AG08395 (cell line): ENCODE measurements at places on chromosomes 3 and 15.

GRCh38 chr3:129967761-129968160, 6.8 kb upstream of the TRH start:
- no peak for DNase-seq

- DNase-seq: peak; percentile 85
These were observed 106.4 kb upstream of the RPL32 start for GRCh38 chr3:12947504-12948369.

- DNase-seq: no peak
These were observed 3.9 kb upstream of the VILL start for GRCh38 chr3:37986479-37987314.

- DNase-seq: no peak
These were observed 11.5 kb upstream of the MSL2 start for GRCh38 chr3:136207489-136208115.

GRCh38 chr3:15724446-15724845, 73.3 kb downstream of the ANKRD28 start:
- no peak for DNase-seq

DNA sequence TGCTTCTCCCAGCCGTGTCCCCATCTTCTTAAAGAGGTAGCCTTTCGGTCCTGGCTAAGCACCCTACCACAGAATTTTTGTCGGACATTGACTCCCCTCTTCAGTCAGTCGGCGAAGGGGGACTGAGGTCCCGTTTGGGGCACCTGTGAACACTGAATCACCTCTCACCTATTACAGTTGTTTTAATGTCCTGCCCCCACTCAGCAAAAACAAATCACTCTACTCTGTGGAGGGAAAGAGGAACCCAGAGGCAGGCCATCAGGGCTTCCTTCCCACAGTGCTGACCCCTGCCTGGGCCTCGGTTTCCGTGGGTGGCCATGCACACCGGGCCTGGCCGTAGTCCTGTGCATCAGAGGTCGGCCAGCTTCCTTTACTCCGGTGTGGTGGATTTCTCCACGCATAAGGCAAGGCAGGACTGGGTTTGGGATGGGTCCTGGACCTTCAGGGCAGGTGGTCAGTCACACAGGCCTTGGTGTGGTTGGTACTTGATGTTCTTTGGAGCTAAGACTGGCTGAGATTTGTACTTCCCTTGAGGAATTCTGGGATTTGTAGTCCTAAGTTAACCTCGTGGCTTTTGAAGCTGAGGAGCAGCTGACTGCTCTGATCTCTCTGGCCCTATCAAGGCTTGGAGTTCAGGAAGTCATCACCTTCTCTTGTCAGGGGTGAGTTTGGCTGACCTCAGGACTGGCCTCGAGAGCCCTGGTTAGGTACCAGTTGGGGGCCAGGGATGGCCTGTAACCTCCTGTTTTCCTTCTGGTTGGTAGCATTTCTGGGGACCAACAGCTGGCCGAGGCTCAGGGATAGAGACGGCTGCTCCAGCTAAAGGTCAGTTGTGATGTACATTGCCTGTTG, 627 bp upstream of the FAM131A start:
- peak; percentile 67 for DNase-seq

DNA sequence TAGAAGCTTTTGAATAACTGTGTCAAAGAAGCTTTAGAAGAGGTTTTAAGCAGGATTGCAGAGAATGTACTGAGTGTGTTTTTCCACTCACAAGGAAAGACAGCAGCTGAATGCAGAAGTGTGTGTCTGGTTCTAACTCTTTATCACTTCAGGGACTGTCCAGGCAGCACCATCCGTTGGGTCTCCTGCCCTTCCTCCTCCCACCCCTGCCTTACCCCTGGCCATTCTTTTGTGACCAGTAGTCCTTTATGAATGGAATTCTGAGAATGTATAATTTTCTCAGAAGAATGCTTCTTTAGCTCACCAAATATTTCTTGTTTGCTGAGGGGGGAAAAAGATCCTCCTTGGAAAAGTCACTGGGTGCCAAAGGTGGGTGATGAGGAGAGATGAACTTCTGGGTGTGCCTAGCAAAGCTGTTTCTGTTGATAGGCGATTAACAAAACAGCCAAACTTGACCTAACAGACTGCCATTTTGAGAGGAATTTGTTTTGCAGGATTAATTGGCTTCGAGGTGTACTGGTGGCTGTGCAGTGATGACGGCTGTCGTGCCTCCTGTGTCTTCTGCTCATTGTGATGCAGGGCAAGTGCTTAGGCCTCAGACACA, 70.9 kb downstream of the IGF1R start:
- DNase-seq: peak; percentile 34

DNA sequence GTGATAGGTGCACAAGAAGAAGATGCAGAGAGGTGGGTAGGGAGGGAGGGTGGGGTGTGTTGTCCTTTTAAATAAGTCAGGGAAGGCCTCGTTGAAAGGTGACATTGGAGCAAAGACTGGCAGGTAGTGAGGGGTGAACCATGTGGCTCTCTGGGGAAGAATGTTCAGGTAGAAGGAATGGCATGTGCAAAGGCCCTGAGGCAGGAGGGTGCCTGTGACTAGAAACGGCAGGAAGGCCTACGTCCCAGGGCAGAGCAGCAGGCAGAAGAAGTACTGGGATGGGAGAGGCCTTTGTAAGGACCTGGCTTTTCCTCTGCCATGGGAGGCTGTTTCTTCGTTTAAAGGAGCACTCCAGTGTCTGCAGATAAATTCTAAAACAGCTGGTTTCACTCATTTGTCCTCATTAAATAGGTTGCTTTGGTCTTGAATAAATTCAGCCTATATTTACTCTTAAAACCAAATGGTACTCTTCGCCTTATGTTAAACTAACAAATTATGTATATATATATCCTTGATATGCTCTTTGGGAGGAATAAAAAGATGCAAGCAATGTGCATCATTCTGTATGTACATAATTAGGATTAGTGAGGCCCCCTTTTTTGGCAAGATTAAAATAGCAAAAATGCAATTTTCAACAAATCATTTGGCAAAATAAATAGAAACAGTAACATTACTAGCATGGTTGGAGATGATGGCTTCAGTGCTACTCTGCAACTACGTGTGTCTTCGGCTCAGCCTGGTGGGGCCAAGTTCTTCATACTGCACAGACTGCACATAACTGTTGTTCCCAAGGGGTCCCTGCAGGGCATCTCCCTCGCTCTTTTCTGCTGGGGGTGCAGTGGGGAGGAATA, 151.4 kb downstream of the KLF13 start:
- no peak for DNase-seq

- no peak for DNase-seq
These were observed 4.8 kb upstream of the DAPK2 start for GRCh38 chr15:64051093-64051402.

GRCh38 chr3:78026318-78026828, 986.5 kb downstream of the ROBO2 start:
- no peak for DNase-seq

GRCh38 chr15:60913900-60914299, 315.2 kb downstream of the RORA start:
- no peak for DNase-seq

- DNase-seq: peak; percentile 39
These were observed 451 bp downstream of the CHCHD4 start for GRCh38 chr3:14124223-14124614.

GRCh38 chr3:14780927-14781507, 37.7 kb upstream of the FGD5 start:
- DNase-seq: peak; percentile 70

- DNase-seq: no peak
These were observed 278.2 kb upstream of the STT3B start for GRCh38 chr3:31254483-31254882.

DNA sequence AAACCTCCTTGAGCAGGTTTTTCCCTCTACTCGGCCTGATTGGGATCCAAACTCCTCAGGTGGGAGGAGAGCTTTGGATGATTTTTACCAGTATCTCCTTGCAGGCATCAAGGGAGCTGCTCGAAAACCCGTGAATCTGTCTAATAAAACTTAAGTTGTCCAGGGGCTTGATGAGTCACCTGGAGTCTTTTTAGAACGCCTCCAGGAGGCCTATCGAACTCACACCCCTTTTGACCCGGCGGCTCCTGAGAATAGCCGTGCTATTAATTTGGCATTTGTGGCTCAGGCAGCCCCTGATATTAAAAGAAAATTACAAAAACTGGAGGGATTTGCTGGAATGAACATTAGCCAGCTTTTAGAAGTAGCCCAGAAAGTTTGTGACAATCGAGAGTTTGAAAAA, 41.6 kb downstream of the ZBTB11 start:
- DNase-seq: no peak

- DNase-seq: no peak
These were observed 197.9 kb downstream of the RYR3 start for GRCh38 chr15:33508703-33509102.

DNA sequence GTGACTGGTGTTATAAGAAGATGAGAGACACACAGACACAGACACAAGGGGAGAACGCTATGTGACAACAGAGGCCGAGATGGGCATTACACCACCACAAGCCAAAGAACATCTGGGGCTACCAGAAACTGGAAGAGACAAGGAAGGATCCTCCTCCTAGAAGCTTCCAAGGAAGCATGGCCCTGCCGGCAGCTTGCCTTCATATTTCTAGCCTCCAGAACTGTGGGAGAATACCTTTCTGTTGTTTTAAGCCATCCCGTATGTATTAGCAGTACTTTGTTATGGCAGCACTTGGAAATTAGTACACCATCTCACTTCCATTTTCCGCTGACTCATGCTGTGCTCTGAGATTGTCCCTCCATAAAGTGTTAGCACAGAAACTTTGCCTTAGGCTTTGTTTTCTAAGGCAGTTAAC, 38.7 kb upstream of the CA12 start:
- no peak for DNase-seq

DNA sequence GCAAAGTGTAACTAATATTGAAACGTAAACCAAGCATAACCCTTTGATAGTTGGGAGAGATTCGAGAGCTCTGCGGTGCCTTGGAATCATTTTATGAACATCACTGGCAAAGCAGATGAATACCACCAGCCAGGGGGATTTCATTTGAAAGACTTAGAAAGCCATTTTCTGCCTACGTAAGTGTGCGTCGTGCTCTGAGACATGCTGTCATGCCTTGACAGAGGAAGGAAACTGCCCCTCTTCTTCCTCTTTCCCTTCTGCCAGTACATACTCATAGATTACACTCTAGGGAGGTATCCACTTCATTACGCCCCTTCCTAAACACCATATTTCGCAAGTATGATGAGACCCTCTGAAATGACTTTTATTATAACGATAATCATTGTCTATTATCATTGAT, 3.3 kb upstream of the MTHFS start:
- DNase-seq: no peak

- peak; percentile 97 for DNase-seq
These were observed at the start of gene RPL29 for GRCh38 chr3:51995346-51996163. RPL29 (minus strand) TSS chr3:51995895; CDS start chr3:51995461, 434 bp downstream.

DNA sequence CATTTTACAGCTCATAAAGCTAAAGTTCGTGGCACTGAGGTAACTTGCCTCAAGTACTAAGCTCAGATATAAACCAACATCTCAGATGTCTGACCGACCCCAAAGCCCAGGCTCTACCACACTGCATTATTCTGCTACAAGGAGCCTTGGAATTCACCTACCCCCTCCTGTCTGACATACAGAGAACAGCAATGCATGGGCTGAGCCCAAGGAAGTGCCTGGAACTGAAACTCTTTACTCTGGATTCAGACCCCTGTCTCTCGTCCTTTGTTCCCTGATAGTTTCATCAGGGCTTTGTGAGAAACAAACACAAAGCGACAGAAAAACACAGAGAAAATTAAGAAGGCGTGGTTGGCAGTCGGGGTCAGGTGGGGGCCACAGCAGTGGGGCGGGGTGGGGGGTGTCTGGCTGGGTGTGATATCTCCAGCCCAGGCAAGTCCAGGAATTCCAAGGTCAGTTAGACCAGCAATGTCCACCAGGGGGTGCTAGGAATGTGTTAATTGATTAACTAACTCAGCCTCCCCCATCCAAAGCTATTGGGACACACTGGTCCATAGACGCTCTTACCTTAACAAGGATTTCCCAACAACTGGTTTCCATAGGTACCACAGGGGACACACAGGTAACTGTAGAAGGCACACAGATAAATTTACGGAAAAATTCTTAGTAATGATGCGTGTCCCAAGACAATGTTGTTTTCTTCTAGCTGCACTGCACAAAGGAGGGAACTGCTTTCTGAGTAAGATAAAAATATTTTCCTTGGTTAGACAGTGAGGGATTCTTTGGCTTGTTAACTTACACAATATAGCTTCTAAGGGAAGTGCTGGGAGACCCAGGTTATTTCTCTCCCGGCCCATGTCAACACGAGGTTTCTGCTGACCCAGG, 18.8 kb upstream of the SSUH2 start:
- DNase-seq: peak; percentile 83

- no peak for DNase-seq
These were observed 209.2 kb upstream of the TPRG1 start for GRCh38 chr3:188962253-188963247.

- DNase-seq: no peak
These were observed 124.1 kb downstream of the SERPINI1 start for GRCh38 chr3:167859610-167860009.

GRCh38 chr3:154121701-154122551, 736 bp downstream of the ARHGEF26 start:
- peak; percentile 45 for DNase-seq

DNA sequence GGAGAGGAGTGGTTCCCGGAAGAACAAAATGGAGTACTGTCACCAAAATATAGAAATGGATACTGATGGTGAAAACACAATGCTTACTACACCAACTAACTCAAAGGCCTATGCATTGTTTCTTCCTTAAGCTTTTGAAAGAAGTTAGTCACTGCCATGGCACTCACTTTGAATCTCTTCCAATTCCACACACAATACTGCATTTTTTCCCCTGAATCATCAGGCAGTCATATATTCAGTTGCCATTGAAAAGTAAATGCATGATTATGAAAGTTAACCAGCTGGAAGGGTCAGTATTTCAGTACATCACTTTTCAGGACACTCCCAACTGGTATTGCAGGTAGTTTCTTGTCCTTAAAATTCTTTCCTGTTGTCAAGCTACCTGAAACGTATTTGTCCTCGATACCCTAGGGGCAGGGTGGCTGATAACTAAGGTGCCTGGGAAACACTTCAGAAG, 9.0 kb upstream of the LRRFIP2 start:
- peak; percentile 70 for DNase-seq

- peak; percentile 72 for DNase-seq
These were observed 146.3 kb downstream of the ALCAM start for GRCh38 chr3:105513042-105513441.

GRCh38 chr3:127304121-127304744, 16.4 kb upstream of the PRR20G start:
- no peak for DNase-seq

GRCh38 chr3:9862391-9863057, 17.5 kb downstream of the CIDEC start:
- DNase-seq: peak; percentile 77

- peak; percentile 54 for DNase-seq
These were observed 221.1 kb upstream of the TLE3 start for GRCh38 chr15:70318594-70319465.

DNA sequence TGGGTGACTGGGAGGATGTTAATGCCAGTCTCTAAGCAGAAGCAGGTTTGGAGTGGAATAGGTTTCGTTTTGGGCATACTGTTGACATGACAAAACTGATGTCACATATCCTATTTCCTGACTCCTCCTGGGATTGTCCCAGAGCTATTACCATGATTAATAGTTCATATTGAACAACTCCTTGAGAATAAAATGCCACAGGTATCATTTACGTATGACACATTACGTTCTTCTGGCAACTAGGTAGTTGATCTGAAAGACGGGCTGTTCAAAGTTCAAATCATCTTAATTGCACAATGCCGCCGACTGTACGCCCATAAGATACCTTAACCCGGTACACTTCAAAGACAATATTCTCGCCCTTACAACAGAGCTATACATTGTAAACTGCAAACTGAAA, 1.4 kb upstream of the RAB5A start:
- DNase-seq: no peak
